ENCODE measurements at places on chromosomes 1 and 21.

DNA sequence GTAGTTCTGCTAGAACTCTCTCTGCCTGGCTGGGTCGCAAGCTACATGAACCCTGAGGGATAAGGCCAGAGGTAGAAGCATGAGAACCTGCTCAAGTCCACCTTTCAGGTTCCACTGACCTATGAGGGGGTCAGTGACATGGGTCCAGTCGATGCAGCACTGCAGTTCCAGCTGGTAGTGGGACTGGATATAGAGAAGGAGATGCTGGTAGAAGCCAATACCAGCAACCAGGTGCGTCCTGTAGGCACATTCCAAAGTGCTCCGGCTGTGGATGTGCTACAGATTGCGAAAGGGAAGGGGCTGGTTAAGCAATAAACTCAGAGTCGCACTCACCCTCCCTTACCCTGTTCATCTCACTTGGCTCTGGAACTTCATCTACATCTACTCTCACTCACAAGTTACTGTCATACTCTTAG is 5.7 kb downstream of the SMG5 start:
- no peak for DNase-seq

DNA sequence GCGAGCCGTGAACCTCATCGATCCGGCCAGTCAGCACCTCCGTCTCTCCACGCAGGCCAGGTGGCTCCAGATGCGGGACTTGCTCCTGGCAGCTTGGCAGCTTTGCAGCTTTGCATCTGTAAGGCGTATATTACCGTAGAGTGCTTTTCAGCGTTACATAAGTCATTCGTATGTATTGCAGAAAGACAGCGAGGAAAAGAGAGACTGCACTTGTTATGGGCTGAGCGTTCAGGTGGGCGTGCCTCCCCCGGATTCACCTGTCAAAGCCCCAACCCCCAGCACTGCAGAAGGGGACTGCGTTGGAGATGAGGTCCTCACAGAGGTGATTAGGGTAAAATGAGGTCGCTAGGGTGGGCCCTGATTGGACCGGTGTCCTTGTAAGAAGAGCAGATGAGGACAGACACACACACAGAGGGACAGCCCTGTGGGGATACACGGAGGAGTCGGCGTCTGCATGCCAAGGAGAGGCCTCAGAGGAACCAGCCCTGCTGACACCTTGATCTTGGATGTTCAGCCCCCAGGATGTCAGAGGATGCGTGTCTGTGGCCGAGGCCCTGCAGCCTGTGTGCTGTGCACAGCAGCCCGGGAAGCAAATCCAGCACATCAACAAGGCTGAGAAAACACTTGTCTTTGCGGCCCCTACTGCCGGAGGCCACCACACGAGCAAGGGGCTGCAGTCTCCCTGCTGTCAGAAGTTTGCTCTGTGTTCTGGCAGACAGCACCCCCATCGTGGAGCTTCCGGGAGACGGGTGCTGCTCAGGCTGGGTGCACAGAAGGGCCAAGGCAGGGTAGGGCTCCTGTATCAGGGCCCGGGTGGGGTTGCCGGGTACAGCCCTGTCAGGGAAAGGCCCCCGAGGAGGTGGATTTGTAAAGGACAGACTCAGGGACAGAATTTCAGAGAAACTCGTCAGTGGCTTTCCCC is 10.9 kb upstream of the AGPAT3 start:
- no peak for DNase-seq

DNA sequence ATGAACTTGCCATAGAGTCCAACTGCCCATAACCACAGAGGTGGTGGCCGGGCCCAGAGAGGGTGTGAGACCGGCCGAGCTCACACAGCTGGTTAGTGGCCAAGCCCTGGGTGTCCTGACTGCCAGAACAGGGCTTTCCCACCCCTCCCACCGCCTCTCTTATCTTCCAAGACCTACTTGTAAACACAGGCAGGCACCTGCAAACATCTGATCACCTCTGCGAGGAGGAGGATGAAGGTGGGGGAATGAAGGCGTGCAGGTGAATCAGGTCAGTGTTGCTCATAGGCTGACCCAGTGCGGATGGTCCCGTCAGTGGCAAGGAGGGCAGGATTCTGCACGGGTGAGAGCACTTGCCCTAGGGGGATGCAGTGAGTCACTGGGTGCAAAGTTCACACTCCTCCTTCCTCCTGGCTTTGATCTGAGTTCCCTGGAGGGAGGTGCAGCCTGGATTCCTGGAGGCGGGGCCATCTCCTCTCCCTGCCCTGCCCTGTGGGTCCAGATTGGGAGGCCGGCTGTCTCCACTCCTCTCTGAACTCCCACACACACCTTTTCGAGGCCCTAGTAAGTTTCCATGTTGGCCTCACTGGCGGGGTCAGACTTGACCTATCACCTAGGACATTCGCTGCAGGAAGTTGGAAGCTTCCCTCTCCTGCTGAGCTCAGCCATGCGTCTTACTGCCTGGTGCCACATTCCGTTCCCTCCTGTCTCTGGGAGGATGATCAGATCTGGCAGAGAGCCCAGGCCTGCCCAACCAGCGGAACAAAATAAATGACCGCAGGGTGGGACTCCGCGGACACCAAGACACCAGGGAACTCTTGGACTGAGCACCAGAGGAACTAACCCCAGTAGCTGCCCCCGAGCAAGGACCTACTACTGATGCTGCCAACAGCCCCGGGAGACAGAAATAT is 7.3 kb downstream of the UQCRHL start:
- peak; percentile 53 for DNase-seq

DNA sequence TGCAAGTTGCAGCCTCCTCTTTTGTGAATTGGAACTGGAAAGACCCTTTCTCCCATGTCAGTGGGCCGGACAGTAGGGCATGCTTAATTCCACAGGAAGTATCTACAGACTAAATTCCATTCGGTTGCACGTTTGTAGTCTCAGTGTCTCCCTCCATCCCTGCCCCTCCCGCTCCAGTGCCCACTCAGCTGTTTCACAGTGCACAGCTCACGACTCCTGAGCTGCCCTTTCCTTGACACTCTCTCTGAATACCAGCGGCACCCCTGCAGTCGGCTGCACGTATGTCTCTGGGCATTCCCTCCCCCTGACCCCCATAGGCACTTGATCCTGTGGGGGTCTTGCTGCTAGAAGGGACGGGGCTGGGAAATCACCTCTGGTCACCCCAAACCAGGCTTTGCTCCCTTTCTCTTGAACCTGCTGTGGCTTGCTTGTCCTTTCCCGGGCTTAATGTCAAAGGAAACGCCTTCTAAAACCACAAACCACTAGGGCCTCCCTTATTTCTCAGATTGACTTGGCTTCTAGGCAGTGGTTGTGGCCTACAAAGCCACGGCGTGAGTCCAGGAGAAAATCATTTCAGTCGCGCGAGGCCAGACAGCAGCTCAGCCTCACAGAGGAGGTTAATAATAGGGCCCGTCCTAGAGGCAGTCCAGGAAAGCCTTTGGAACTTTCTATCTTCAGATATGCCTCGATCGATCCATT is 365.3 kb upstream of the PROX1 start:
- DNase-seq = peak; percentile 58

GRCh38 chr1:14693949-14694348 is 95.5 kb downstream of the KAZN start:
- DNase-seq = no peak

DNA sequence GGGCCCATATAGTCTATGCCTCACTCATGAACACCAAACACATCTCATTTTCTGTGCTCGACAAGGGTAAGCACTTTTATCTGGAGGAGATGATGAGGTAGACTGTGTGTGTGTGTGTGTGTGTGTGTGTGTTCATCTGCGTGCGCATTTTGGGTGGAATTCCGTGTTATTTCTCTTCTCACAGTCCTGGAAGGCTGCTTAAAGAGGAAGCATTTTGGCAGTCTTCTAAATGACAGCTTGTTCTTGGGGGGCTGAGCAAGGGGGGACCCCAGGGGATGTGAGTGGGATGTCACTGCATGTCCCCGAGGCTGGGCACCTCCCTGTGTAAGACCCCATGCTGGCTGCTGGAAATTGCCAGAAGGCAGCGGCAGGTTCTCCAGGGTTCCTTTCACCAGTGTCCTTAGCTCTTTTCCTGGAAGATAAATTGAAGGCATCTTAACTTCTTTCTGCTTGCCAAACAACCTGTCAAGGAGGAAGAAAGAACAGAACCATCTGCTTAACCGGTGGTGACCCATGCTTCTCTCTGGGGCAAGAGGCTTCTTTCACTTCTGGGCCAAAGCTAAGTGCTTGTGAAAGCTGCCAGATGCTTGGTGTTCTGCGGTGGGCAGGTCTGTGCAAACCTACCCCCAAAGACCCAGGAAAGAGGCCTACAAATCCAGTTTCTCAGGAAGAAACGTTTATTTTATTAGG is 9.9 kb upstream of the RD3 start:
- DNase-seq = no peak

DNA sequence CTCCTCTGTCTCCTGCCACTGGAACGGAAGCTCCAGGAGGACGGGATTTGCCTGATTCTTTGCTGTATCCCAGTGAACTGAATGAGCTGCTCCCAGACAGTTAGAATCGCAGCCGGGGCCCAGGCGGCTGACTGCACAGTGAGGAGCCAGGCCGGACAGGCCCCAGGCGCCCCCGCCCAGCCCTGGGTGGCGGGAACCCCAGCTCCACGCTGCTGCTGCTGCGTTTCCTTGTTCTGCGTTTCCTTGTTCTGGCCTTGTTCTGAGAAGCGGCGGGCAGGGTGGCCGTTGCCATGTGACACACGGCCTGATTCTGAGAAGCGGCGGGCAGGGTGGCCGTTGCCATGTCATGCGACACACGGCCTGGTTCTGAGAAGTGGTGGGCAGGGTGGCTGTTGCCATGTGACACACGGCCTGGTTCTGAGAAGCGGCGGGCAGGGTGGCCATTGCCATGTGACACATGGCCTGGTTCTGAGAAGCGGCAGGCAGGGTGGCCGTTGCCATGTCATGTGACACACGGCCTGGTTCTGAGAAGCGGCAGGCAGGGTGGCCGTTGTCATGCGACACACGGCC is 56.2 kb downstream of the SLC37A1 start:
- peak; percentile 13 for DNase-seq
